ENCODE measurements at places on chromosomes 1 and 21.

DNA sequence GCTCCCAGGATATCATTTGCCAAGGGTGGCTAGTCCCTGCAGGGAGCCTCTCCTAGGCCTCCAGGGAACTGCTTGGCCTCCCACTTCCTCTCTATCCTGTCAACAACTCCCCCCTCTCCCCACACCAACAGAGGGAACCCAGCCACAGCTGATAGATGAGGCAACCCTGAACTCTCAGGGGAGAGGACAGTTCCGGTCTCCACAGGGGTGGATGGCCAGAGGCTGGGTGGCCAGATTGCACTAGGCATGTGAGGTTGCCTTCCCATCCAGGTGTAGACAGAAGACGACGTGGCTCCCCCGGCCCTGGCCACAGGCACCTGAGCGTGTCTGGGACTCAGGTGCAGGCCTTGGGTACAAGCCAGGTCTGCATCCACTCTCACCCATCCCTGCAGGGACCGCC is 53.3 kb downstream of the TOR1AIP2 start:
- DNase-seq = no peak

DNA sequence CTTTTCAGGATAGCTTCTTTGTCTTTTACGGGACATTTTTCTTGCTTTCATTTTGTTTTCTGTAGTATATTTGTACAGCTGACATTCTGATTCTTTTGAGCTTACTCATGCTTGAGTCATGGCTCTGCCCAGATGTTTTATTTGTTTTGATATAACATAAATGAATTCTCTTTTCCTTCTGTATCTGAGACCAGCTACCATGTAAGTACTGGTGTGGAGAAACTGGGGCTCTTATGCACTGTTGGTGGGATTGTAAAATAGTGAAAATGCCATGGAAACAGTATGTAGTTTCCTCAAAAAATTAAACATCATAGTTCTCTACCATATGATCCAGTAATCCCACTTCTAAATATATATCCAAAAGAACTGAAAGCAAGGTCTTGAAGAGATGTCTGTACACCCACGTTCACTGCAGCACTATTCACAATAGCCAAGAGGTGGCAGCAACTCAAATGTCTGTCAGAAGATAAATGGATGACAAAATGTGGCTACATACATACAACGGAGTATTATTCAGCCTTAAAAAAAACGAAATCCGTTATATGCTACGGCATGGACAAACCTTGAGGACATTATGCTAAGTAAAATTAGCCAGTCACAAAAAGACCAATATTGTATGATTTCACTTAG is 61.4 kb downstream of the EIF2B3 start:
- no peak for DNase-seq

- DNase-seq = no peak
Observed at GRCh38 chr1:13528320-13528719, 14.5 kb upstream of the LRRC38 start.

GRCh38 chr1:91699339-91699974 is 186.5 kb downstream of the TGFBR3 start:
- no peak for DNase-seq

DNA sequence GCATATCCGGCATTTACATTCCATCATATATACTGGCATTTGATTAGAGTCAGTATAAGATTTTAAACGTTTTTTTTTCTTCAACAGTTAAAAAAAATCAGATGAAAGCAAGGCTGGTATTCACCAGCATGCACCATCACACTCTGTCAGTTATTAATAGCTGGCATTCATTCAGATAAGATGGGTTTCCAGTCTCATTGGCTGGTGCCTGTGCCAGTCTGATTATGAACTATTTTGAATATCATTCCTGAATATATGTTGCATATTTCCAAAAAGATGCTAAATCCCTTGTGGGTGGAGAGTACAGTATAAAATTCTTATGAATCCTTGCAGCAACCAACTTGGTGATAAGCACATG is 211.7 kb downstream of the GPATCH2 start:
- no peak for DNase-seq

GRCh38 chr1:2777424-2778219 is 23.9 kb downstream of the TTC34 start:
- DNase-seq = no peak

DNA sequence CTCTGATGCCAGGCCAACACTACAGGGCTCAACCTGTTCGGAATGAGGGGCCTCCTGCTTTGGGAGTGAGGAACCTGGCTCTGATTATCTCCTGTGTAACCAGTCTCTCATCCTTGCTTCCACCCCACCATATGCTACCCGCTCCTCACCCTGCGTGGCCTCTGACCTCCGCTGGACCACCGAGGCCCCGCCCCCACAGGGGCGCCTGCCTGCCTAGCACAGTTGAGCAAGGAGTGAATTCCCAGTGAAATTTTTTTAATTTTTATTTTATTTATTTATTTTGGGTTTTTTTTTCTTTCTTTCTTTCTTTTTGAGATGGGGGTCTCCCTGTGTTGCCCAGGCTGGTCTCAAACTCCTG is 1.9 kb upstream of the GNB1 start:
- no peak for DNase-seq

DNA sequence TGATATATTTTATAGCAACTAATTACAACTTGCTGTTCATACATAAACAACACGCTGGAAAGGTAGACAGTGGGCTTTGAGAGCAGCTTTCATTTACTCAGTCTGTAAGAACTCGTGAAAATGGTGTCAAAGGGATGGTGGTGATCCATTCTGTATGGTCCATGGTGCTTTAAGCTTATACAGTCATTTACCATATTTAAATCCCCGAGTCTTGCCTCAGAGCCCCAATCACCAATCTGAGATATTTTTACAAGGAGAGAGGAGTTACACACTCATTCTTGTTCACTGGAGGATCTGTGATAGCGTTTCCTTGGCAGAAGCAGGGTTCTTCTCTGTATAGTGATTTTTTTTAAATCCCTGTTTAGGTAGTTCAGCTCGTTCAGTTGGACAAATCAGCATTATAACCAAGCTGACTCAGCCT is 694.6 kb downstream of the USP25 start:
- DNase-seq = no peak

DNA sequence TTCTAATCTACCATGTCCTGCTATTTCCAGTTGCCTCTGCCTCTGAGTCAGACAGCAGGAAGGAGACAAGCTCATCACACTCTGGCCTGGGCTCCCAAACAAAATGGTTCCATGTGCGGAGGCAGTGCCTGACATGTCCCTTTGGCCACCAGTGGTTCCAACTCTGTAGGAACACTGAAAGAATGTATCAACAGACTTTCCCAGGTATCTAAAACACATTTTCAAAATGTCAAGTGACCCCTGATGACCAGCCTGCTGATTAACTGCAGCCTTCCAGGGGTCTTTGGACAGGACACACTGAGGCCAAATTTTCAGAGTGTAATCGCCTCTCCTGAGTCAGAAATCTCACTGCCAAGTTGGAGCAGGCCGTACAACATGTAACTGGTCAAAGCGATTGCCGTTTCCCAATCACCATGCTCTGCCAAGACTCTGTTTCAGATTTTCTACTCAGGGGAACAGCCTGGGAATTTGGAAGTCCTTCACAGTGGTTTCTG is 172.7 kb downstream of the TPR start:
- DNase-seq = no peak

- DNase-seq = no peak
Observed at GRCh38 chr1:151356696-151357095, 9.6 kb upstream of the RFX5 start.

DNA sequence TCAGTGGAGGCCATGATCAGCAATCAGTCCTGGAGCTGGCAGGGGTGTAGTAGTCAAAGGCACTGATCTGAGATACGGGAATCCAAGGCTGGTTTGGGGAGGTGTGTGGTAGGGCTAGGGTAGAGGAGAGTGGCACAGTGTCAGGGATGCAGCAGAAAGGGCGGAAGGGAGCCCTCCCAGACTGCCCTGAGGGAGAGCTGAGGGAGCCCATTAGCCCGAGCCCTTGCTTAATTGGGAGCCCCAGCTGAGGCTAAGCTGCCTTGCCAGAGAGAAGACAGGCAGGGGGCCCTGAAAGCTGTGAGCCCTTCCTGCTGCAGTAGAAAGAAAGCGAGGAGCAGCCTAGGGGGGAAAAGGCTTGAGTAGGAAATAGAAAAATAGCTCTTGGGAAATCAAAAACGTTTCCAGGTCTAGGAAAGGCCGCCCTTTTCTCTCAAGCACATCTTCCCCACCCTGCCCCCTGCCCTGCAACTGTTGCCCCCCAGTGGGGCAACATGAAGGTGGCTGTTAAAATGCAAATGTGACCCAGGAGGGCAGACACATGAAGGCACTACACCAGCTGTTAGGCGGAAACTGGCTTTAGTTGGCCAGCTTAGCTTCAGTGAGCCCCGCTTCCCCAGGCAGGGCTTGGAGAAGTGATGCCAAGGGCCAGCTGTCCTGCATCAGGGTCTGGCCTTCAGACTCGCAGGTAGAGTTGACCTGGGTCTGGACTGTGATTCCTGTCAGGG is 106.2 kb downstream of the UCK2 start:
- DNase-seq = no peak

DNA sequence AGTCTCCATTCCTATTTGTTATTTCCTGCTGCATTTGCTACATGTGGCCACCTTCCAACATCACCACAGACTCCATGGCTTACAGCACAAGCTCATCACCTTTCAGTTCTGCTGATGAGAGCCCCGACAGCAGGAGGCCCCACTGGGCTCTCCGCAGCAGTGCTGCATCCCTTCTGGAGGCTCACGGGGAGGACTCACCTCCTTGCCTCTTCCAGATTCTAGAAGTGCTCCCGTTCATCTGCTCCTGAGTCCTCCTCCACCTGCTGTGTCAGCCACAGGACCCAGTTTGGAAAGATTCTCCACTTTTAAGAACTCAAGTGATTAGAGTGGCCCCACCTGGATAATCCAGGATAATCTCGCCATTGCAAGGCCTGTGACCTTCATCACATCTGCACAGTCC is 167.6 kb downstream of the PCBP3 start:
- DNase-seq = no peak

DNA sequence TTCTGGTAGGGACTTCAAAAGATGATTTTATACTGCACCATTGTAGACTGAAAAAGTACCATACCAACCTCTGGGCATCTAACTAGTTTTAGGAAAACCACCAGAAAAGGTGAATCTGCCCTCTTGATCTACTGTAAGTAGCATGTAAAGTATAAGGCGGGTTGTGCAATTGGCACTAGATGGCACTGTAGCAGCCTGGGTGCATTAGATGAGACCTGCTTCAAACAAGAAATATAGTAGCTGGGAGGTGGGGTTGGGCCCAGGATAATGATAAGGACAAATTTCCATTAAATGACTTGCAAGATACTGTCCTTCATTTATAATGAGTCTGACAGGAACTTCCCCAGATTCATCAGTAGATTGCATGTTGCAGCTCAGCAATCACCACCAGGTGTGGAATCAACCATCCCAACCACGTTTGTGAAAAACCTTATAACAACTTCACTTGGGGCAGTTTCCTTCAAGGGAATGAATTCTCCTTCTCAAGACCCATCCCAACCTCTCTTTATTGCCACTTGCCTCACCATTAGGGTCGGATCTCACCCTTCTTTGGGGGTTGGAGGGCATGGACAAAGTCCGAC is 37.3 kb upstream of the IL10 start:
- no peak for DNase-seq
